Activated naive CD4-positive, alpha-beta T cell treated with Interleukin-2 at 50 U/mL for 16 hours (primary cell): ENCODE measurements at places on chromosomes 1 and 21.

GRCh38 chr1:218488986-218489385 lies 143.8 kb downstream of the TGFB2 start:
- no peak for DNase-seq

DNA sequence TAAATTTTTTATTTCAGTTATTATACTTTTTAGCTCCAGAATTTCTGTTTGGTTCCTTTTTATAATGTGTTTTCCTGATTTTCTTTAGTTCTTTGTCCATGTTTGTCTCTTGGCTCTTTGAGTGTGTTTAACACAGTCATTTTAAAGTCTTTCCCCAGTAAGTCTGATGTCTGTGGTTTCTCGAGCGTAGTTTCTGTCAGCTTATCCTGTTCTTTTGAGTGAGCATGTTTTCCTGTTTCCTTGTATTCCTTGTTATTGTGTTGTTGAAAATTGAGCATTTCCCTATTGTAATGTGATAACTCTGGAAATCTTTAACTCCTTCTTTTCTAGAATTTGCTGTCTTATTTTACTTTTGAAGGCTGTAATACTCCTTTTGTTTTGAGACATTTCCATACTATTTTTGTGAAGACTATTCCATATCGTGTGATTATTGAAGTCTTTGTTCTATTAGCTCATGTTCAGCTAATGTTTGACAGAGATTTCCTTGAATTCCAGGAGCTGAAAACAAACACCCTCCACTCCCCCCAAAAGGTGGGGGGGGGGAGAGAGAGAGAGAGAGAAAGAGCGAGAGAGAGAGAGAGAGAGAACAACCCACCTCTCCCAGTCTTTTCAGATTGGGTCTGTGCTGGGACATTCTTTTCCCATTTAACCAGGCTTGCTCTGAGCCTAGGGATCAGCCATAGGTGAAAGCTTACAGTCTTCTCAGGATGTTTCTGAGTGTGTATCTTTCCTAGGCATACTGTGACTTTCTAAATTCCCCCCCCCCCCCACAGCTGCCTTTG lies 38.3 kb downstream of the SDCCAG8 start:
- DNase-seq, result no peak

- no peak for DNase-seq
Measured at GRCh38 chr1:234400773-234401172, 27.5 kb downstream of the COA6 start.

DNA sequence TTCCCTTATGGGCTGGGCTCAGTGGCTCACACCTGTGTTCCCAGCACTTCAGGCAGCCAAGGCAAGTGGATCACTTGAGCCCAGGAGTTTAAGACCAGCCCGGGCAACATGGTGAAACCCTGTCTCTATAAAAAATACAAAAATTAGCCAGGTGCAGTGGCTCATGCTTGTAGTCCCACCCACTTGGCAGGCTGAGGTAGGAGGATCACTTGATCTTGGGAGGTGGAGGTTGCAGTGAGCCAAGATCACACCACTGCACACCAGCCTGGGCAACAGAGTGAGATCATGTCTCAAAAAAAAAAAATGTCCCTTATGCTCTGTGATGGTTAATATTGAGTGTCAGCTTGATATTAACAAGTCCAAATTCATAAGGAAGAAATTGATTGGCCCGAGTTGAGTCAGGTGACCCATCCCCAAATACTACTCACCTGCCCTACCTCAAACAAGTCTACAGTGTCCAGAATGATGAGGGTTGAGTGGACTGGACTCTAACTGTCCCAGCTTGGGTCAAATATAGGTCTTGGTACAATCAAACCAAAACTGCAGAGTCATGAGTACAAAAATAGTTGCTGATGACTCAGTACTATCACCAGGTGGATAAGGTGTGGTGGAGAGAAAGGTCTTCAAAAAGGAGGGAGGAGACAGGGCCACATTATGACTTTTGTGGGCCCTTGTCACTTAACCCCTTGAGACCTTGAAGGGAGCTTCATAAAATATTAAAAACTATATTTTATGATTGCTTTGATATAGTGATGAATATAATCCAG lies 161.0 kb downstream of the ZNF326 start:
- DNase-seq, result no peak

- peak; percentile 65 for DNase-seq
Measured at GRCh38 chr1:28580722-28581530, 11.1 kb upstream of the RAB42 start.

GRCh38 chr1:18005238-18005637 lies 102.4 kb upstream of the IGSF21 start:
- DNase-seq, result no peak

DNA sequence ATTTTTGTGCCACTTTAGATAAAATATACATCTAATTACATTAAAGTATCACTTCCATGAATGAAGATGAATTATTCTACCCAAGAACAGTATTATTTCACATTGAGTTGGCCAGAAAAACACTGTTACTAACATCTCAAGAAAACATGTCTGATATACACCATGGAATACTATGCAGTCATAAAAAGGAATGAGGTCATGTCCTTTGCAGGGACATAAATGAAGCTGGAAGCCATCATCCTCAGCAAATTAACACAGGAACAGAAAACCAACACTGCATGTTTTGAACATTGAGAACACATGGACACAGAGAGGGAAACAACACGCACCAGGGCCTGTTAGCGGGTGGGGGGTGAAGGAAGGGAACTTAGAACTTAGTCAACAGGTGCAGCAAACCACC lies 69.0 kb downstream of the TESK2 start:
- DNase-seq, result no peak

GRCh38 chr1:60073605-60074278 lies at the start of gene C1orf87:
Gene C1orf87, minus strand, starts transcription at chr1:60073770. Its CDS starts 1,127 bp downstream, at chr1:60072643.
- DNase-seq, result no peak

GRCh38 chr1:66090859-66091457 lies 298.3 kb downstream of the PDE4B start:
- DNase-seq, result no peak

GRCh38 chr1:40041466-40041838 lies 923 bp downstream of the CAP1 start:
- no peak for DNase-seq

DNA sequence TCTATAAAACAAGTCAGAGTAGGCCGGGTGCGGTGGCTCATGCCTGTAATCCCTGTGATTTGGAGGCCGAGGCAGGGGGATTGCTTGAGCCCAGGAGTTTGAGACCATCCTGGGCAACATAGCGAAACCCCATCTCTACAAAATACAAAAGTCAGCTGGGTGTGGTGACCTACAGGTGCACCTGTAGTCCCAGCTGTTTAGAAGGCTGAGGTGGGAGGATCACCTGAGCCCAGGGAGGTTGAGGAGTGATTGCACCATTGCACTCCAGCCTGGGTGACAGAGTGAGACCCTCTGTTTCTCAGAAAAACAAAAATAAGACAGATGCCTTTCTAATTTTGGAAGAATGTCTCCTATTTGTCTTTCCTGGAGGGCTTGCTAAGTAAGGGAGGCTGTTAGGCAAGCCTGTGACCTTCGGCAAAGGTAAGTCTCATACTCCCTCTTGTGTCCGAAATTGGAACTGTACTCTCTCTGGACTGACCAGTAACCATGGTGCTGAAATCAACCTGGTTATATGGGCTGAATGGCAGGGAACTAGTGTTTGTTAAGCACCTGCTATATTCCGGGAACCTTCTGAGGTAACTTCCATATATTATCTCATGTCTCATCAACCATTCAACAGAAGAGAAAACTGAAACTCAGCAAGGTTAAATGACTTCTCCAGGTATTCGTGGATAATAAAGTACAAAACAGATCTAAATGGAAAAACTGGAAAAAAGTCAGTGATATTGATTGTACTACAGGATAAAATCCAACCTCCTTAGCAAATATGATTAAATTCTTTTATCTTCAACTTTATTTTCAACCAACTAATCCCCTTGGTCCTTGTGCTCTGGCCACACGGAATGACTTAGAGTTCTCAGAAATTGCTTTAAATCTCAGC lies 11.8 kb upstream of the RAB3B start:
- peak; percentile 24 for DNase-seq

DNA sequence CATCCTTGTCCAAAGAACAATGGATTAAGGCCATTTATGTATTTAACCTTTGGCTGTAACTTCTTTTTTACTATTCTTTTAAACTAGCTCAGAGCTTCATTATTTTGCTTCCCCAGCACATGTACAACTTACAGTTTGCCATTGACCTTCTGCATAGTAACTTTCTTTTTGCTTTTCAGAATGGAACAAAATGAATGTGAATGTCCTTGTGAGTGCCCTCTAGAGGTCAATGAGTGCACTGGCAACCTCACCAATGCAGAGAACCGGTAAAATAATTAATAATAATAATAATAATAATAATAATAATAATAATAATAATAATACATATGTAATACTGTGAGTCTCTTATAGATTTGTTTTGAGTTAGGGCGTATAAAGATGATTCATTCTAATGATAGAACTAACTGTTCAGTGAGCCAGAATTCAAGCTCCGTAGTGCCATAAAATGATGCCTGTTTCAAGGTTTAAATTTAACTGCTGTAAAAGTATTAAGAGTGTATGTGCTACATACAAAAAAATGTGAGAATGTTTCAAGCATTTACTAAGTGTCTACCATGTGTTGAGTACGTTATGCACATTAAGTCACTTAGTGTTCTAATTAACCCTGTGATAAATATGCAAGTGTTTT lies 69.0 kb upstream of the RAVER2 start:
- DNase-seq, result no peak

DNA sequence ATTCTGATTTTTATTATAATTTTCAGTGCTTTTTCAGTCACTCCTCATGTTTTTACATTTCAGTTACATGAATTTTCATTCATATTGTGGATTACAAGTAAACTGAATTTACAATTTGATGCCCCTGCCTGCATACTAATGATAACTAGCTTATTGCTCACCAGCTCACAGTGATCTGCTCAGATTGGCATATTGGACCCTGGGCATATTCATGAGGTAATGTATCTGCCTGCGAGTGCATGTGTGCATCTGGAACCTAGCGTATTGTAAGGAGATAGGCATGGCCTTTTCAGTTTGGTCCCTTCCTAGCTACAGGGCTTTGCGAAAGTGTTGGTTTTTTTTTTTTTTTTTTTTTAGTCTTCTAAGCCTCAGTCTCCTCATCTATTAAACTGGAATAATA lies 213.7 kb downstream of the SDCCAG8 start:
- no peak for DNase-seq

DNA sequence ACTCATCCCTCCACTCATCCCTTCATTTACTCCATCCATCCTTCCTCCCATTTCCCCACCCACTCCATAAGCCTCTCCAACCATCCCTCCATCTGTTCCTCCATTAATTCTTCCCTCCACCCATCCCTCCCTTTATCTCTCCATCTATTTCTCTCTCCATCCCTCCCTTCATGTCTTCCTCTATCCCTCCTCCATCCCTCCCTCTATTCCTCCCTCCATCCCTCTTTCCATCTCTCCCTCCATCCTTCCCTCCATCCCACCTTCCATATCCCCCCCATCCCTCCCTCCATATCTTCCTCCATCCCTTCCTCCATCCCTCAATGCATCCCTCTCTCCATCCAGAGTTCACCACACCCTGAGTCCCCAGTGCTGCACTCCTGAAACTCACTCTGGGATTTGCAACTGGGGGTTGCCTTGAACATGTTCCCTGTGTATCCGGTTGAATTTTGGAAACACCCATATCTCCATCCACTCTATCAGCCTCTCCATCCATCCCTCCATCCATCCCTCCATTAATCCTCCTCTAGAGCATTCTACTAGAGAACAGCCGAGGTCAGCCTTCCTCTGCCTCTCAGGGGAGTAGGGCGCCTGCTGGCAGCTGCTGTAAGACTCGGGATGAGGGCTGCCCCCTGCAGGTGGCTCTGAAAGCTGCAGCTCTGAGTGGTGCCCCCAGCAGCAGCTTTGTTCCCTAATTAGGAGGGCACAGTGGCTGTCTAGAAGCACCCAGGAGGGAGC lies 39.4 kb downstream of the ABCG1 start:
- DNase-seq, result peak; percentile 83

DNA sequence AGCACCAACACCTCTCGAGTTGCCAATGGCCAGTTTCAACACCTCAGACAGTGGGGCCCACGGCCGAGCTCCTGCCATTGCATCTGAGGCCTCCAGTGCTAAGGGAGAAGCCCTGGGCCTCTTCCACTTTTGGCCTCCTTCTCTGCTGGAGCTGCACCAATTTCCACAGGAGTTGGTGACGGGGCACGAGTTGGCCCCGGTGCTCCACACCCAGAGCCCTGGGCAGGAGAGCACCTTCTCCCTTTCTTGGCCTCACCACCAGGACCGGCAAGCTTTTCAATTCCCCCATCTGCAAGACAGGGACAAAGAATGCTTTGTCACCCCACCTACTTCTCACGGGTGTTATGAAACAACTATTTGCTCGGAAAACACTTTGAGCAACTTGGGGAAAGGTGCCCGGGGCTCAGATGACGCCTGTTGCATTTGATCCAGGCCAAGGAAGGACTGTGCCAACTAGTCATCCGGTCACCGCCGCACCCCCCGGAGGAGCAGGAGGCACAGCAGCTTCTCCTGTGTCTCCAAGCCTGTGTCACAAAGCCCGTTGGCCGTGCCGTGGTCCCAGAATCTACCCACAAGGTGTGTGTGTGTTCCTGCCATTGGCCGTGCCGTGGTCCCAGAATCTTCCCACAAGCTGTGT lies 55.2 kb downstream of the TOMM20 start:
- no peak for DNase-seq

GRCh38 chr1:27804791-27805190 lies 25.8 kb upstream of the PPP1R8 start:
- DNase-seq, result peak; percentile 20

DNA sequence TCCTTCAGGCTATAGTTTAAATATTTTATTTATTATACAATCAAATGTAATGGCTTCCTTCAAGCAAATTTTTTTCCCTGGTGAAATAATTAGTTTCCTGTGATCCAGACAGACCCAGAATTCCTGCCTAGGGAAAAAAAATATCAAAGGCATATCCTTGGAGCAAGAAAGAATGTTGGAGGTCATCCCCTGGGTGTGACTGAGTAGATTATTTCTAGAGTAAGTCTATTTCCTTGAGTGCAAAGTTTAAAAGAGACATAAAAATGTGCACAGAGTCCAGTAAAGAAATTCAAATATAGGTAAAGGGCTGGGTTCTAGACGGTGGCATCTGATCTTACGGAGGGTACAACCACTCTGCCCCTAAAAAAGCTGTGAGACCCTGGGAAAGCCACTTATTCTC lies 32.2 kb upstream of the SAMD13 start:
- no peak for DNase-seq

DNA sequence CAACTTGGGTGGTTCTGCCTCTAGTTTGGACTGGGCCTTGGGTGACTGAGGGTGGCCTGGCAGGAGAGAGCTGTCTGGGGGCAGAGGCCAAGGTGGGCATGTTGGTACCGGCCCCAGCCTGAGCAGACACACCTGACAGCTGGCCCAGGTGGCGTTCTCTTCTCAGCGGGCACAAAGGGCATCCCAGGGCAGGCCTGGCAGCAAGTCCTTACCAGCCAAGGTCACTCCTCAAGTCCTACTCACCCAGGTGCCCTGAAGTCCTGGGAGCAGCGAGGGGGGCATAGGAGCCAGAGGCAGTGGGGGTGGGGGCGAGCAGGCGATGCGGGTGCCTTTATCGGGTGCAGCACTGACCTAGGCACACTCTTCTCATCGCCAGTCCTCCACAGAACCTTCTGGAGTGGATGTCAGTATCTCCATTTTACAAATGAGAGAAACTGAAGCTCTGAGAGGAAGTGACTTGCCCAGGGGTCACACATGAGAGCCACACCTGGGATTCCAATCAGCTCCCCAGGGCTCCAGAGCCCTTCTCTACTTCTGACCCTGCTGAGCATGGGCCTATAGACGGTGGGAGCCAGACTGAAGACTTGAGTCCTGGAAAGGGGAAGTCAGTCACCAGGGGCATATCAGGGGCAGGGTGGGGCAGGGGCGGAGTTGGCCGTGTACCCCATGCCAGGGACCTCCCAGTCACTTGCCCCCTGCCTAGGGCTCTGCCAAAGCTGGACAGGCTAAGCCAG lies 587 bp upstream of the SLC25A34 start:
- DNase-seq, result no peak
